ENCODE measurements at places on chromosomes 1 and 21.
A peak's percentile ranks its signal among the peaks of the same experiment; 100 is the strongest.

GRCh38 chr1:91894036-91894761, 8.2 kb upstream of the TGFBR3 start:
- DNase-seq: no peak

DNA sequence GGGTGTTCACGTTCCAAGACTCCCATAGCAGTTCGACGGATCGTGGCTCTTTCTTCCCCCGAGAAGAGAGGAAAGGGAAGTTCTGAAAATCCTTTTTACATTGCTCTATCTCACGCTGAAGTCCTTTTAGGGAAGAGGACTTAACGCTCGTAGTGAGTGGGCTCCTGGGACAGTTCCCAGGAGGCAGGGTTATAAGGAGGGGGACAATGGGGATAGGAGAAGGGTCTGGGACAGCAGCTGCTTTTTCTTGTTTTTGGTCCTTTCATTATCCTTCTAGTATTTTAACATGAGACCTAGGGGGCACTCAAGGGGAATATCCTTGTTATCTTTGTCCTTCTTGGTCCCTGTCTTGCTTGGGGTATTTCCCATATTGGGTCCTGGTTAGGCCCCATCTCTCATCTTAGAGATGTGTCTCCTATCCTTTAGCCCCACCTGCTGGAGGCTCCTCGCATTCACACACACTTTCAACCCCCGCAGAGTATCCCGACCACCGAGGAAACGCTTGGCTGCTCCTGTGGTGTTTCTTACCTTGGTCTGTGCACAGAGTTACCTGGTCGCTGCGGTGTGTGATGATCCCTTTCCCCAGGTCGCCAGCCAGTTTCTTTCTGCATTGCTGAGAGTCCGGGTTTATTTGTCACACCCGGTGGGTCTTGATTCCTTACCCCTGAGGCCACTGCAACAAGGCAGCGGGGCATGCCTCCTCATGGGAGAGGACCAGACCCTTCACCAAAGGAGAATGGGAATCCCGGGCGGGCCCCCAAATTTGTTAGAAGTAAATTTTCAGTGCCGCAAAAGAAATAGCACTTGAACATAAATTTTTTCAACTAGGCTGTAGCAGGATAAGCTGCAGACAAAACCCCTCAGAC, 29.7 kb downstream of the SCCPDH start:
- DNase-seq: peak; percentile 44

GRCh38 chr1:154970631-154971340, at the start of gene SHC1:
Gene SHC1, minus strand, starts transcription at chr1:154970747. Its CDS starts 221 bp downstream, at chr1:154970526.
- DNase-seq: peak; percentile 91

- no peak for DNase-seq
These were observed 67.0 kb downstream of the ERO1B start for GRCh38 chr1:236214761-236215160.

GRCh38 chr1:183194527-183195141, 8.6 kb downstream of the LAMC2 start:
- DNase-seq: no peak
